Right renal pelvis (tissue), 4 donors: ENCODE measurements at places on chromosomes 12 and 14.

GRCh38 chr14:103144085-103144484 lies 20.8 kb downstream of the TNFAIP2 start:
- no peak for DNase-seq

DNA sequence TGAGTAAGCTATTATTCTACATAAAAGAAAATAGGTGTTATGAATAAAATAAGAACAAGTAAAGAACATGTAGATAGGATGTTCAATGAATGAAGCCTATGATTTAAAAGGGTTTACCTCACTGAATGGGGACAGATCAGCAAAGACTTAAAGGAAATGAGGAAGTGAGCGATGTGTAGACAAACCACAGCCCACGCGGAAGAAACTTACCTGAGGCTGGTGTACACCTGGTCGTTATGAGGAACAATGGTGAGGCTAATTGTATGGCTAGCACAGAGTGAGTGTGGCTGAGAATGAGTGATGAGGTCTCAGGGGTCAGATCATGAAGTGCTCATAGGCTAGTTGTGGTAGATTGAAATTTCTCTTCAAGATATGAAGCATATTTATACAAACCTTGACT lies 221.7 kb downstream of the ALG10B start:
- no peak for DNase-seq

- no peak for DNase-seq
These were observed 69.3 kb downstream of the PRKD1 start for GRCh38 chr14:29858299-29858698.

- no peak for DNase-seq
These were observed 95.1 kb downstream of the TTC8 start for GRCh38 chr14:88919502-88919901.

- no peak for DNase-seq
These were observed 712 bp upstream of the FZD10 start for GRCh38 chr12:130161261-130162243.

DNA sequence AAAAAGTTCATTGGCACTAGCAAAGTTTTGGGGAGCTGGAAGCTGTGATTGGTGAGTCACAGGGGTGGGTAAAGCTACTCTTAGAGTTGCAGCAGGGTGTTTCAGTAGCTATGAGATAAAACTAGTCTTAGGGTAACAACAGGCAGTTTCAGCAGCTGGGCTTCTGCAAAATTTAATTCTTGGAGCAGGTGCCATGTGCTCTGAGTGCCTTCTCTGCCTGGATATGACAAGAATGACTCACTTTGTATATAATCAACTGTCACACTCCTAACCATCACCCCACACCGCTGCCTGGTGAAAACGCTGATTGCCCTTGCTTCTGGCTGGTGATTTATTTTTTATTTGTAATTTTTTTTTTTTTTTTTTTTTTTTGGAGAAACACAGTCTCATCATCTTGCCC lies 10.5 kb upstream of the PLBD2 start:
- no peak for DNase-seq

- peak; percentile 36 for DNase-seq
These were observed 222.1 kb downstream of the SYT1 start for GRCh38 chr12:79086541-79087296.

- no peak for DNase-seq
These were observed 14.9 kb downstream of the SLC7A7 start for GRCh38 chr14:22800346-22800745.

GRCh38 chr12:16358878-16359277 lies 11.4 kb downstream of the MGST1 start:
- DNase-seq = no peak
